ENCODE measurements at places on chromosomes 13 and 19.
A peak's percentile ranks its signal among the peaks of the same experiment; 100 is the strongest.

GRCh38 chr13:67806796-67807195, 576.7 kb upstream of the PCDH9 start:
- DNase-seq, result no peak

DNA sequence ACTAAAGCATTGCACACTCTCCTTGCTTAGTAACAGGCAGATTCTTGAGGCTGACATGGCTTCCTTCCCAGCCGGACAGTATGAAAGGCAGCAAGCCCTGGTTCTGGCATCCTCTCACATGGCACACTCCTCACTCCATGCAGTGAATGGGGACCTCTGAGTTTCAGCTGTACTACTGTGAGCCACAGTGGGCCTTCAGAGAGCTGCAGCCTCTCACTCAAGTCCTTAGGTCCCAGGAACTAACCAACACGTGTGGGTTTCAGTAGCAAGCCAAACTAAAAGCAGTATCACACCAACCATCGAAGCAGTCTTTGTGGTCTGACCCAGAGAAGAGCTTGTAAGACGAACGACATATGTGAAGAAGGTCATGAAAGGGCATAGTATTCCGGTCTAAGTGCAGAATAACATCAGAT, 128.2 kb downstream of the TBC1D4 start:
- no peak for DNase-seq

- no peak for DNase-seq
Measured at GRCh38 chr19:55461974-55462626, 658 bp upstream of the ISOC2 start.

GRCh38 chr19:29834991-29835846, 23.4 kb downstream of the CCNE1 start:
- no peak for DNase-seq

DNA sequence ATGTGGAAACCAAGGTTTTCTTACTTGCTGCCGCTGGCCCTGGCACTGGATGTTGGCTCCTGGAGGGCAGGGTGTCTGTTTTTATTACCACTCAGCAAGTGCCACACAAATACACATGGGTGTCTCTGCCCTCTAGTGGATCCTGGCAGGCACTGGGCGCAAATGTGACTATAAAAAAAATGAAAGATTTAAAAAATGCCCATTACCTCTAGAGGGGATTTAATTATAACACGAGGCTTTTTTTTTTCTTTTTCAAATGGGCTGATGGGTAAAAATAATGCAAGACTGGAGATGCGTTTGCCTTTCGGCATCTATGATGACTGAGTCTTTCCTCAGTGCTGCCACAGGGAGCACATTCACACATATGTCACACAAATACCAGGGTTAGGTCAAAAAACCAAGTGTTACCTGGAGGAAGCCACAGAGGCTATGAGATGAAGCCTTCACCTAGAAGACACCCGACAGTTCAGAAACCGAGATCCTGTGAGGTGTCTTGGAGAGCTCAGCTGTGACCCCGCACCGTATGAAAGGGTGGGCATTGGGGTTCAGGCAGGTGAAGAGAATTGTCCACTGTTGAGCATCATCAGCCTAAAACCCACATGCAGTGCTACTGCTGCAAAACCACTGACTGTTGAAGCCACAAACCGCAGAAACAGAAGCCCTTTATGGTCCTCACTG, 25.7 kb downstream of the CHAMP1 start:
- DNase-seq, result no peak

DNA sequence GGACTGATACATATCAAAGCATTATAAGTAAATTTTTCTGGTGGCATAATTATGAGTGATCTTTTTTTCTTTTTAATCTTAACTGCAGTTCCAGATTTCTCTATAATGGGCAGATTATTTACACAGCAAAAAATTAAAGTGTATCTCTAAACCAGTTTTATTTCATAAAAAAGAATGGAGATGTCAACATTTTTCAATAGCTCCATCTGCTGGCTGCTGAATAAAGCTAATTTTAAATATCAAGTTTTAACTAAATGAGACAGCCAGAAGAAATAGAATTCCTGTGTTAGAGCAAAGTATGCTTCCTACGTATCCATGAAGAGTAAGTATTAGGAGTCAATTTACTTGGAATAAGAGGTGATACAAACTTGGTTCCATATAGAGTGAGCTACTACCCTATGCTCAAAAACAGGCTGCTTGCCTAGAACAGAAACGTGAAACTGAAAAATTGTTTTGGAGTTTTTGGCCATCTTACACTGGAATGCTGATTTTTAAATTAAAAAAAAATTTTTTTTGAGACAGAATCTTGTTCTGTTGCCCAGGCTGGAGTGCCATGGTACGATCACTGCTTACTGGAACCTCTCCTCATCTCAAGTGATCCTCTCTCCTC, 5.0 kb upstream of the PDS5B start:
- no peak for DNase-seq

- DNase-seq, result no peak
Measured at GRCh38 chr13:98761126-98761985, 8.9 kb upstream of the SLC15A1 start.

- DNase-seq, result peak; percentile 51
Measured at GRCh38 chr19:6530386-6531162, at the start of gene TNFSF9. TSS of gene TNFSF9 (plus strand) at chr19:6531026. CDS start at chr19:6531037, 11 bp downstream.

DNA sequence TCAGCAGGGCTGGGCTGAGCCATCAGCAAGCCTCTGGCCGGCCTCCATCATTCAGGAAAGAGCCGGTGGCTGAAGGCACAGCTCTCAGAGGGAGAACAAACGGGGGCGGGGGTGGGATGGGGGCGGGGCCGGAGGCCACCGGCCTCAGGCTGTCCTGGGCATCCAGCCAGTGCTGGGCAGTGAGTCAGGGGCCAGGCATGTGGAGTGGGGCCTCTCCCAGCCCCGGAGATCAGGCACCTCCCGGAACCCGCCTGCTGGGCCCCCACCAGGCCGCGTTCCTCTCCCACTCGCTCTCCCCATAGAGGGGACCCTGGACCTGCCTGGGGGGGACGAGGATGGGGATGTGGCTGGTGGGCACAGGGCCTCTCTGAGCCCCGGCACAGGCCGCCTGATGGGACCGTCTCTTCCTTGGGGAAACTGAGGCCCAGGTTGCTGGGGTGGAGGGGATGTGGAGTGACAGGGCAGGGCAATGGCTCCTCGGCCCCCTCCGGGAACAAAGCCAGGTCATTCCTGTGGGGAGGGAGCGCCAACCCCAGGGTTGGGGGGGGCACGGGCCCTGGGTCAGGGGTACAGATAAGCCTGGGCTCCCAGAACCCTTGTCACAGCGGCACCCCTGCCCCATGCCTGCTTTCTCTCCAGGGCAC, 12.9 kb downstream of the SPC24 start:
- DNase-seq, result no peak

GRCh38 chr19:10713317-10713716, 4.6 kb upstream of the DNM2 start:
- DNase-seq, result no peak

DNA sequence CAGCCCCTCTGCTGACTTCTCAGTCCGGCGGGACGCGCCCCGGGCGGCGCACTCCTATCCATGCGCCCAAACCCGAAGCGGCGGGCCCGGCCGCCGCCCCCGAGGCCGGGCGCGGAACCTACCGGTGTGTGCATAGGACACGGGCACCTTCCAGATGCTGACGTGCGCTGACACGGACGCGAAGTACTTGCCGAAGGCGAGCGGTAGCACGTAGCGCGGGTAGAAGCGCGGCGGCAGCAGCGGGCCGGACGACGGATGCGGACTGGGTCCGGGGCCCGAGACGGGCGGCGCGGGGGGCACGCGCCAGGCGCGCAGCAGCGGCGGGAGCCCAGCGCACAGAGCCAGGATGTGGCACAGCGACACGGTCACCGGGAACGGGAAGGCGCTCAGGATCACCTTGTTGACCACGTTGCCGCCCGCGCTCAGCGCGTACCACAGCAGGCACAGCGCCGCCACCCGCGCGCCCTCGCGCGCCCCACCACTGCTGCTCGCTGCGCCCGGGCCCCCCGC, 338 bp downstream of the SLC35E1 start:
- DNase-seq, result no peak

- DNase-seq, result no peak
Measured at GRCh38 chr19:28519952-28520861, 692.7 kb downstream of the UQCRFS1 start.

DNA sequence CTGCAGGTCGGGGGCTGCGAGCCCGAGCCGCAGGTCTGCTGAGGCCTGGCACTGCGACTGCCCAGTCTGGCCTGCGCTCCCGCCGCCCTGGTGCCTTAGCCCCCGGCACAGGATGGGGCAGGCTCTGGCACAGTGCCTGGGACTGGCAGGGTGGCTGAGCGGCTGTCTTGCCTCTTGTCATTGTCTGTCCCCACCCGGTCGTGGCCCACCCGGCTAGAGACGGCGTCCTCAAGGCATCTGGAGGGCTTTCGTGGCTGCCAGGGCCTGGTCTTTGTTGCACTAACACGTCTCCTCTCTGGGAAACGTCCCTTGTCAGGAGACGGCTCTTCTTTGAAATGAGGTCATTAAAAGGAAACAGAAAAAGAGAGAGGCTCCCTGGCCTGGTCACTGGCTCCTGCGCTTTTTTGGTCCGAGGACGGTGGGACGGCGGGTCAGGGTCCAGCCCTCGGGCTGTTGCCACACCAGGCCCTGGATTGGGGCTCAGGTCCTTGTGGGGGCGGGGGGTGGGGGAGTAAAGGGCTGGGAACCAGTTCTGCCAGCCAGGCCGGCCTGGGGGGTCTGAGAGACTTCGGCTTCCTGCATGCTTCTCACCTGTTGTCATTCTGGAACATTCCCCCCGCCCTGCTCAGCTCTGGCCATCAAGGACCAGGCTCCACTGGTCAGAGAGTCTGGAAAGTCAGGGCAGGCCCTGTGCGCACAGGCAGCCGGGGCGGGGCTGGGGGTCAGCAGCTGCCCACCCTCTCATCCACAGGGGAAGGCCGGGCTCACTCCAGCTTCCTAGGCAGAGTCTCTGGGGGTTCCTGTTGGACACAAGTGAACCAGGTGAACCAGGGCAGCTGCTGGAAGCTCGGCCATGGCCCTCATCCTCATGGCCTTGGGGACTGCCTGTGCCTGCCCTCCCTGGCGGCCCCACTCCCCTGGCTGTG, 6.2 kb upstream of the ZNF554 start:
- DNase-seq, result no peak

GRCh38 chr13:111204438-111205177, 89.5 kb downstream of the ARHGEF7 start:
- no peak for DNase-seq

DNA sequence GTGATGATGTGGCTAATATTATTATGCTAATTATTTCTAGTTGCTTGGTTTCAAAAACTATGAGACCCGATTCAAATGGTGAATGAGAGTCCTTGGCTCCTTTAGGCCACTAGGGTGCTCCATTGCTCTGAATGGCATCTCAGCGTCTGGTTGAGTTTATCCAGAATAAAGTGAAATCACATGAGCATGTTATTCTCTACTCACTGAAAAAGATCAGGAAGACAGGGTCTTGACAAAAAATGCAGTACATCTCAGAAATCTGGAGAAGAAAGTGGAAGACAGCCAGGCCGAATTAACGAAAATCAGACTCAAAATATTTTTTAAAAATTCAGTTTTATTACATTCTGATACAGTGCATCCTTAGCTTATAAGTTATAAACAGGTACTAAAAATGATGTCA, 516.2 kb downstream of the MYO16 start:
- DNase-seq, result no peak

DNA sequence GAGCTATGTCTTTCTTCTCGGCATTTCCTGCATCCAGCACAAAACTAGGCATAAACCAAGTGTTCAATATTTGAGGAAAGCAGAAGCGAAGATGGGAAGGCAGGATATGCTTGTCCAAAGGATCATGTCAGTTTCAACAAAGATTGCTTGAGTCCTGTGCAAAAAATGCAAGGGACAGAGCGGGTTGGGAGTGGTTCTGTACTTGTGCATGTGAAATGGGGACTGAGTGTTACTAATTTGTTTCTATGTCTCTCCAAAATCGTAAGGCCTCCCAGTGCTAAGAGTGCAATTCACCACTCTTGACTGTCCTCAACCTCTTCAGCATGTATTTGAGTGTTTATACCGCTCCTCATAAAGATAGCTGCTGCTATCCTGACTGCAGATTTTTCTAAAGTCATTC, 166.2 kb downstream of the DLEU7 start:
- DNase-seq, result no peak

DNA sequence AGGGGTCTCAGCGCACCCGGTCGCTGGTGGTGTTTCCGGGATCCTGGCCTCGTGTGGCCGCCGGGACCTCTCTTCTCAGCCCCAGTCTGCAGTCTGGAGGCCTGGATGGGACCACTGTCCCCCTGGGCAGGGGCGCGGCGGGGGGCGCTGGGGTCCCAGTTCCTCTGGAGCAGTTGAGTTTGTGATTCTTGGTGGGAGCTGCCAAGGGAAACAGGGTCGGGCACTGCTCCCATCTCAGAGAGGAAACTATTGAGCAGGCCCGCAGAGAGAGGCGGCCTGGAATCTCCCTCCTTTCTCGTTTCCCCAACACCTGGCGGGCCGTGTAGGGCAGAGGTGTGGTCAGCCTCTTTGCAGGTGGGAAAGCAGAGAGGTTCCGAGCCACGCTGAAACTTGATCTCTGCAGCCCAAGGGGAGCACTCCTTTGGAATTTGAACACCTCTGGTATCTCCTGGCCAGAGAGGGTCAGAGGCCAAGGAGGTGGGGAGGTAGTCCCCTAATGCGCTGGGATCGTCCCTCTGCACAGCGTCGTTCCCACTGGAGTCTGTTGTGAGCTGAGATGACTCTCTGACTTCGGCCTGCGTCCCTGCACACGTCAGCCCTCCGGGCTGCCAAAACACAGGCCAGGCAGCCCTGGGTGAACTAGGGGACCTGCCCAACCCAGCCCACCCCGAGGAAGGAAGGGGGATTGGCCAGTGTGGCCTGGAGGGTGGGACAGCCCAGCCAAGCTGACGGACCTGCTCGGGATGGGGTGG, 741 bp downstream of the PLEKHF1 start:
- DNase-seq, result no peak

- no peak for DNase-seq
Measured at GRCh38 chr19:32416749-32417456, 11.3 kb downstream of the DPY19L3 start.

DNA sequence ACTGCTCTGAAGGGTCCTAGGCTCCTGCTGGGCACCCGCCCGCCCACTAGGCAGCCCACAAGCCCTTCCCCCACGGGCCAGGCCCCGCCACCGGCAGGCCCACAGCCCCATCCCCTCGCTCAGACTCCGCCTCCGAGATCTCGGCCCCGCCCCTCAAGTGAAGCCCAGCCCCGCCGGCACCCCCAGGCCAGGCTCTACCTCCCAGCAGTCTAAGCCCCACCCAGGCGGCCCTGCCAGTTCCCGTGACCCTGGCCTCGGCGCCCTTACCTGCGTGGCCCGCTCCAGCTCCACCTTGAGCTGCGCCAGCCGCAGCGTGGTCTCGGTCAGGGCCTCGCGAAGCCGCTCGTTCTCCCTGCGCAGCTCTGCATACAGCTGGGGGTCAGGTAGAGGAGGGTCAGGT, 16.3 kb downstream of the EPS8L1 start:
- no peak for DNase-seq

Measured in stimulated activated CD4-positive, alpha-beta T cell treated with anti-CD3 and anti-CD28 coated beads, Interleukin-1b, Interleukin-23, amount 100 ng/mL, for 1 hour (primary cell).